ENCODE measurements at places on chromosomes 1 and 21. TPM values are rescaled to one million over a fixed set of nuclear protein-coding genes. Genes with fewer than 3 reads are reported as not detected.
A peak's percentile ranks its signal among the peaks of the same experiment; 100 is the strongest.

DNA sequence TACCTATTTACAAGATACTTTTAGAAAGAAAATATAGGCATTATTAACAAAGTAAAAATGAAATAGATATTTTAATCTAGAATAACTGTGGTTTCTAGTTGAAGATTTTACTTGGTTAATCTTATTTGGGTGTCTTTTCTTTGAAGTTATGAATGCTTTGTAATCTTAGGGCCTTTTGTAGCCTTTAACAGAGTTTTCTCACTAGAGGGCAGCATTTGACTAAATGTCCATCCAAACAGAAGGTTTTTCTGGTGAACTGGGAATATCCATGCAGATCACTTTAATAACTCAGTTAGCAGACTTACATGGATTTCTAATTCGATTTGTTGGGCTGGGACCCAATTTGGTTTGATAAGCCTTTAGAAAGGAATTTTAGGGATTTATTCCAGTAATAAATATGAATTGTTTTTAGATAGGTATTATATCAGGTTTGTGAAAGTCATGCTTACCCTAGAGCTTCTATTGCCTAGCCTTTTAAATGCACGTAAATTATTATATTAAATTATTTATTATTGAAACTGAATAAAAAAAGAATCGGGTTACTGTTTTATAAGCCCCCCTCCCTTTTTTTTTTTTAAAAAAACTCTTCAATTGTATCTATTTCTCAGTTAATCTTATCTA lies 119.7 kb downstream of the ZNF326 start:
- ATAC-seq = no peak

DNA sequence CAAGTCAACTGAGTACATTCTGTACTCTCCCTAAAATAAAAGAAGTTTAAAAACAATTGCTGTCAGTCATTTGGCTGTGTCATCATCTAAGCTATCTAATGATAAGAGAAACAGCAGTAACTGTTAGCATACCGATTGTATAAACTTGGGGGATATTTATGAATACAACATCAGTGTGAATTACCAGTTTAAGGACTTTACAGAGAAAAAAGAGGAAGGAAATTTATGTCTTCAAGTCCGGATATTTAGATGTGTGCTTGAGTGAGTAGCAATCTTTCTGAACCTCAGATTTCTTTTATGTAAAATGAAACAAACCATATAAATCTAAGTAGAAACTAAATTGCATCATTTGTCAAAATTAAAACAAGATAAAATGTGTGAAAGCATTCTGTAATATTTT lies 1557.0 kb downstream of the MRPL39 start:
- no peak for ATAC-seq

DNA sequence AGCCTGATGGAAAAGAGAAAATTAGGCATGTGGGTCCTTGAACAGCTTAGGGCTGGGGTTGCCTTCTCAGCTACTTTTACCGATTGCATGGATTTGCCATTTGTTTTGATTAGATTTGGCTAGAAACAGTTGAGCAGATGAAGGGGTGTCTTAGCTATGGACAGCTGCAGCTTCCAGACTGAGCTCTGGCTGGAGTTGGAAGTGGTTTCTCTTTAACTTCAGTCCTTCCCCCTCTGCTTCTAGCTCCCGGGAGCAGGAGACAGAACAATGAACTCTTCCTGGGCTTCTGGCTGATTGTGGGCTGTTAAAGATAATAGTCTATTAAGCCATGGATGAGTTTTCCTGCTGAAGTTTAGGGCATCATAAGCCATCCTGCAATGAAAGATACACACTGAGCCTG lies 50.7 kb downstream of the UBE2T start:
- ATAC-seq = no peak

- ATAC-seq = no peak
These were observed 64.0 kb downstream of the DHRS3 start for GRCh38 chr1:12553963-12554362.

- ATAC-seq = no peak
These were observed 121.8 kb downstream of the EPHB2 start for GRCh38 chr1:22832414-22832786.

GRCh38 chr1:232684371-232685105 lies 54.6 kb upstream of the SIPA1L2 start:
- ATAC-seq = no peak

DNA sequence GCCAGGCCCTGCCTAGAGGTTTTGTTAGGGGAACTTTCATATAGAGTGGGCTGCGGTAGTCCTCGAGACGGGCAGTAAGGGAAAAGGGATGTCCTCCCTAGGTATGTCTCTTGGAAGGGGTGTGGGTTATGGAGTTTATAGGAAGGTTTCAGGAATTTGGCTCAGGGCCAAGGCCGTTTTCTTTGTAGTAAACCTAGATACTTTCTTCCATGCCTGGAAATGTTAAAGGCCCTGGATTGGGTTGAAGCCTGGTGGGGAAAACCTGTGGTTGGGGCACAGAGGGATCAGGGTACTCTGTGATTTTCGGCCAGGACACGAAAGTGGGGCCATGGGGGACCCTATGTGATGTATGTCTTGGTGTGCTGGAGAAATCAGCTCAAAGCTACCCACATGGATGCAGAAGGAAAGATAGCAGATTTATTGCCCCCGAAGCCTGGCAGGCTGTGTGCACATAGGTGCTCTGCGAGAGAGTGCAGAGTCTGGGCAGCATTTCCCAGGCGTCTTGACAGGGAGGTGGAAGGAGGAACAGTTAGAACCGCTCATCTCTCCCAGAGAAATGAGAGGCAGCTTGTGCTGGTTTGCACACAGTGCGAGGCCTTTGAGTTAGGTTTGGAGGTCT lies 1.7 kb downstream of the SNAP47 start:
- no peak for ATAC-seq

DNA sequence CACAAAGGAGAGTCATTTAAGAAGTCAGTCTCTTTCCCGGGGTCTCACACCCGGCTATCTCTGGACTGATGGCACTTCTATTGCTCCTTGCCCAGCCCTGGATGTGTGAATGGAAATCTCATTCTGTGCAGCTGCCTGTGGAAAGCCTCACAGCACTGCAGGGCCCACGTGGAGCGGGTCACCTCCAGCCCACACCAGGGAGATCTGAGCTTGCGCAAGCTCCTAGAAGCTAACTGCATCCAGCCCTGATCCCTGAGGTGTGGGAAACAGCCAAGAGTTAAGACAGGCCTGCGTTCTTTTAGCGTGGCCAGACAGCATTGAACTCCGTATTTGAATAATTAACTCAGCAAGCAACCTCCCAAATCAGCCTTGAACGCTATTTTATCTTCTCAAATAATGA lies 150.5 kb downstream of the LRIG2 start:
- peak; percentile 79 for ATAC-seq

GRCh38 chr1:153570874-153571273 lies 5.2 kb upstream of the S100A2 start:
- ATAC-seq = no peak

GRCh38 chr1:29385966-29386365 lies 149.6 kb downstream of the PTPRU start:
- no peak for ATAC-seq

DNA sequence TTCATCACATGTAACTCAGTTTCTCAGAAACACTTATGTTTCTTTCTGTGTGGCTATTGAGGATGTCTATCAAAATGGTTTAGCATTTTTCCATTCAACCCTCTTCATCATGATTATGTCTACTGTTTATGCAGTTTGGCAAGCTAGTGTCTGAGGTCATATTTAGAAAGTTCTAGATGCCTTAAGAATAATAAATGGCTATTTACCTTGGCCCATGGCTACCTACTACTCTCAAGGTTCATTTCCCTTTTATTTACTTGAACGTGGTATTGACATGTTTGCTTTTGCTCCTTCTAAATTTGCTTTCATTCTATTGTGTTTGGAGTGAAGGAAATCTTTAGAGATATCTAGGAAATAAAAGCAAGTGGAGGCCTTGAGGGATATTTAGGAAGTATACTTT lies 193.7 kb upstream of the OLFM3 start:
- ATAC-seq = no peak

The DIO1 gene
- not detected for total RNA-seq

The RIPPLY3 gene
- not detected for total RNA-seq

The CELA3A gene
- total RNA-seq = not detected

The TMEM61 gene
- total RNA-seq = 1.5 TPM

The C1orf94 gene
- not detected for total RNA-seq

The EDARADD gene
- total RNA-seq = 0.31 TPM

The RHOU gene
- 53.0 TPM for total RNA-seq
